Stimulated activated CD8-positive, alpha-beta memory T cell treated with anti-CD3 and anti-CD28 coated beads, Interleukin-12 subunit alpha, Interleukin-12 subunit beta, amount 100 ng/mL, for 1 hour (primary cell): ENCODE measurements at places on chromosomes 1 and 21.

DNA sequence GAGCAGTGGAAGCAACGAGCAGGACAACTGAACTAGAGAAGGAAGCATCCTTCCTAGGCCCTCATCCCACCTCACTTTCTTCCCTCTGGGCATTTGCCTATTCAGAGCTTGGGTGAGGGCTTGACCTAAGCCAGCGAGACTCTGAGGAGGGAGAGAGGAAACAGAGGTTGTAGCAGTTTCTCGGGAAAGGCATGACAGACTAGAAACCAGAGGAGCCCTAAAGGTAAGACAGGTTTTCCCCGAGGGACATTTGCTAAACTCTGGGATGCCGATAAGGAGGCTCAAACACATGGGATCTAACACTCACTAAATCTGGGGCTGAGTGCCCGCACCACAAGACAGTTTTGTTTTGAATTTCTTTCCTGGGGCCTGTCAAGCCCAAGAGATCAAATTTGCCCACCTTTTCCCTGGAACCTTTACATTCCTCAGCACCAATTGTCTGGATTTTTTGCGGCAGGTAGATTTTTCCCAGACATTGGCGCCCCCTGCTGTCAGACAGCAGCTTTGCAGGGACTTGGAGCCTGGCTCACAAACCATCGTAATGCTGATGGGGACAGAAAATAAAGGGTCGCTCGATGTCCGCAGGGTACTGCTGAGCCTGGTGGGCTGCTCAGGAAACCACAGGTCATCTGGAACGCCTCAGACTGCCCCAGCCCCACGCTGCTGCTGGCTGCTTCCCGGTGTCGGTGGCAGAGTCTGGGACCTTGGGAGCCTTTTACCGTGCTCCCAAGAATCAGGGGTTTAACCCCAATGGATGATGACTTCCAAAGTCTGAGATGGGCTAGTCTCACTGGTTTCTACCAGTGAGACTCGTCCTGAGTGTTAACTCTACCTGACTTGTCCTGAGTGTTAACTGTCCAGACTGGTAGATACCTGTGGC is 23.4 kb upstream of the TSPAN2 start:
- DNase-seq: peak; percentile 31

DNA sequence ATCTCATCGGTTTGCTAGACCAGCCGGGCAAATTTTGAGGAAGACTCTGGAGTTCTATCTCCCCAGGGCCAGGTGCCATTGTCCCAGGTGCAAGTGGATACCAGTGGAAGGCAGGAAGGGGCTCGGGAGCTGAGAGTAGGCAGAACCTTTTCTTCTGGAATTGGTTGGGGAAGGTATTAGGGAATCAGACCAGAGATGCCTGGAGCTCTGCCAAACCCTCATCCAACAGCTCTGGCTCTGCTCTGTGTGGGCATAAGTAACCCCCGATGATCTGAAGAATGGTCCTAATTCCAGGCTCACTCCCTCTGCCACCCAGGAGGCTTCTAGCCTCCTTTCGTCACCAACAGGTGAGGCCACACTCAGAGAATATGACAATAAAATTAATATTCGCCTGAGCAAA is 69.9 kb downstream of the PGBD5 start:
- no peak for DNase-seq

DNA sequence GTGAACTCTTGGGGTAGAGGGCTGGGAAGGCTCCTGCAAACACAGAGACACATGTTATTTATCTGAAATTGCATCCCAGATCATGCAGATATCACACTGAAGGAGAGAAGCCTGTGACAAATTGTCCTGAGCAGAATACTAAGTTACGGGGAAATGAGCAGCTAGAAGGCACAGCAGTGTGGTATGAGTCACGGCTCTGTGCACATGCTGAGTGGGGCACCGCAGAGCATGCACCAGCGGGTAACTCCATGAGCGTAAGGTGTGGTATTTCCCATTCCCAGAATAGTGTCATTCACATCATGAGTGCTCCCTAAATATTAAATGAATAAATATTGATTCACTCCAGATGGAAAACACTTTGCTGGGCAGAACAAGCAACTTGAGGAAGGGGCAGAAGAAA is 21.3 kb upstream of the FCRL2 start:
- DNase-seq: no peak

- DNase-seq: no peak
Observed at GRCh38 chr1:246110343-246111219, 396.5 kb downstream of the SMYD3 start.

GRCh38 chr21:25326181-25326580 is 281.1 kb downstream of the MRPL39 start:
- DNase-seq: no peak

DNA sequence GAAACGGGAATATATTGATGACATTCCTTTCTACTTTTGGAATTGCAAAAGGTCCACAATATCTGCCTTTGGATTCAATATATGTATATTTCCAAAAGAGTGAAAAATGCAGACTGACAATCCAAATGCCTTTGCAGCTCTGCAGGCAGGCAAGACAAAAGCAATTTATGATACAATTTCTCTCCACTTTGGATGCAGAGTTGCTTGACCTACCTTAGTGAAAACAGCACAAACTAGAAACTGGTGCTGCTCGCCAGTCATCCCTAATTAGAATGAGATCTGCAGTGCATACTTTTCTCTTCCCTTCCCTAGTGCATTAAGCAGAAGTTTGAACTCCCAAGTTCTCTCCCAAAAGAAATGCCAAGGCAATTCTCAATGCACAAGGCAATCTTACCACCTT is 56.8 kb downstream of the KIAA0319L start:
- no peak for DNase-seq

DNA sequence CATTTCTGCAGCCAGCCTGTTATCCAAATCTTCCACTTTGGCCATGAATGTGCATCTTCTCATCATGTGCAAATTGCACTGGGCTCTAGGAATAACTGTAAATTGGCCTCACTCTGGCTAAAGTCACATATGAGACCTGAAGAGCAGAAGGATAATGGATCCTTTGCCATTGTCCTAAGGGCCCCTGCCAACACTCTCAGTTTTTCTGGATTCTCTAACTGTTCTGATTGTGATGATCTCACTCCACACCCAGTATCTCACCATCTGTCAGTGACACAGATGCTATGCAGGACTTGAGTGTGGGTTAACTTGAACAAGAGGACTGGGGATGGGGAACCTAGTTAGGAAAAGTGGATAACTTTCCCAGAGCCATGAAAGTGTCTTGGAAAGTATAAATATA is 8.5 kb upstream of the FYB2 start:
- no peak for DNase-seq

- no peak for DNase-seq
Observed at GRCh38 chr21:25750085-25750484, 15.3 kb downstream of the GABPA start.

DNA sequence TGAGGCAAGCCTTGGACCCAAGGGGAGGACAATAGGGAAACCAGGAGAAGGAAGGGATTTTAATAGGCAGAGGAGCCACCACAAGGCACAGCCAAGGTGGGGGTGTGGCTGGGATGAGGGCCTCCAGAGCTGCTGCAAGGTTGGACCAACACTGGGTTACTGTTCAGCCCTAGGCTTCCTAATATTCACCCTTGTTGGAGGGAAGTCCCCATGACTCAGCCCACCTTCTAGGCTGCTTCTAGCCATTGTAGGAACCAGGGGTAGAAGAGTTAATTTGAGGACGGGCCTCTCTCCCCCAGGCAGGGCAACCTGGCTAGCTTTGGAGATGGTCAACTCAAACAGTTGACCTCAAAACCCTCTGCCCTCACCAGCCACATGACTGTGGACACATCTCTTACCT is 59.5 kb downstream of the KCNN3 start:
- DNase-seq: no peak

- DNase-seq: no peak
Observed at GRCh38 chr1:110262846-110263631, 52.9 kb downstream of the KCNC4 start.

DNA sequence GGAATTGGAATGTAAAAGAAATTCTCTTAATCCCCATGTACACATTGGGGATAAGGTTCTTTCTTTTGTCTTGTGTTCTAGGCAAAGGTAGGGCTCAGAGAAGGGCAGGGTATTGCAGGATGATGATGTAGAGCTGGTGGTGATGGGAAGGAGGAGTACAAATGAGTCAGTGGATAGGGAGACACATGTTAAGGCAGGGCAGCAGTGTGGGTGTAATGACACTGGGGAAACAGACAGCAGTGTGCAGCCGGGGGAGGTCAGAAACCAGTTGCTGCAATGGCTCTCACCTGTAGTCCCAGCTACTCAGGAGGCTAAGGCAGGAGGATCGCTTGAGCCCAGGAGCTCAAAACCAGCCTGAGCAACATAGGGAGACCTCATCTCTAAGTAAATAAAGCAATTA is 5.1 kb downstream of the NLRP3 start:
- DNase-seq: no peak

GRCh38 chr1:41891199-41891896 is 27.4 kb downstream of the HIVEP3 start:
- DNase-seq: peak; percentile 33

- no peak for DNase-seq
Observed at GRCh38 chr1:159168043-159168442, 3.4 kb upstream of the CADM3 start.

GRCh38 chr1:244394826-244395765 is 56.6 kb downstream of the ADSS2 start:
- no peak for DNase-seq

DNA sequence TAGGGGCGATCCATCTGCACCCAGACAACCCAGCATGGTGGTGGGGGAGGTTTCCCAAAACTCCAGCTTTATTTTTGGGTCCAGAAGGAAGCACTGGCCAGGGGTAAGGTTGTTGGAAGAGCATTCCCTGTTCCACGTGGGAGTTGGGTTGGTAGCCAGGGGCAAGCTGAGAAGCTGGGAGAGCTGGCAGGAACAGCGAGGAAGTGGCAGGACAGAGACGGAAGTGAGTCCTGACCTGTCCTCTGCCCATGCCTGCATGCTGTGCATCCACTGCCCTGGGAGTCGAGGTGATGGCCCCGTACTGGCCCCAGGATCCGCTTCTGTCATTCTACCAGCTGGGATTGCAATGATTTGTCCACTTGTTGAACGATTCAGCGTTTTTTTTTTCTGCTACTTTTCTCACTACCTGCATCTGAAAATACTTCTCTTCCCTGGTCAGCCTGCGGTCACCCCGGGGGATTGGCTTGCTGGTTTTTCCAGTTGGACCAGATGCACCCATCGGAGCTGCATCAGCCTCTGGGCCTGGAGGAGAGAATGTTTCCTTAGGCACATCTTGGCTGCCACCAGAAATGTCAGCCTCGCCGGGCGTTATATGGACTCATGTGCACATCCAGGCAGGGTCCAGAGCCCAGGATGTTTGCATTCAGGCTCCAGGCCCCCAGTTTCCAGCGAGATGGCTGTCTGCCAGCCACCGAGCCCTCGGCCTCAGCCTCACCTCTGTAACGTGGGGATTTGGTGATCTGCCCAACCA is 28.3 kb upstream of the TMPRSS2 start:
- no peak for DNase-seq

GRCh38 chr1:160006312-160006940 is 25.4 kb downstream of the PIGM start:
- DNase-seq: peak; percentile 43

DNA sequence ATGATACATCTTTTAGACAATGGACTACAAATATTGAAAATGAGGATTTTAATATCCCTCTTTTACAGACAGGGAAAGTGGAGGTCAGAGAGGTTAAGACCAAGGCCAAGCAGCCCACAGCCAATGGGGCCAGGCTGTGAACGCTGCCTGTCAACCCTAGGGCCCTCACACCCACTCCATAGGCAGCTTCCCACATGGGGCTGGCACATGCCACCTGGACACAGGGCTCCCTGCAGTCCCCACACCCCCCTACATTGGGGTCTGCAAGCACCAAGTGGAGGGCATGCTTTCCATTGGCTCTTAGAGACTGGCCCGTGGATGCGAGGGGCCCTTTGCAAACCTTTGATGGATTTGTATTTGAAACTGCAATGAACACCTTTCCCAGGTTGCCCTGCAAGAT is 348.5 kb upstream of the VAMP3 start:
- DNase-seq: no peak

DNA sequence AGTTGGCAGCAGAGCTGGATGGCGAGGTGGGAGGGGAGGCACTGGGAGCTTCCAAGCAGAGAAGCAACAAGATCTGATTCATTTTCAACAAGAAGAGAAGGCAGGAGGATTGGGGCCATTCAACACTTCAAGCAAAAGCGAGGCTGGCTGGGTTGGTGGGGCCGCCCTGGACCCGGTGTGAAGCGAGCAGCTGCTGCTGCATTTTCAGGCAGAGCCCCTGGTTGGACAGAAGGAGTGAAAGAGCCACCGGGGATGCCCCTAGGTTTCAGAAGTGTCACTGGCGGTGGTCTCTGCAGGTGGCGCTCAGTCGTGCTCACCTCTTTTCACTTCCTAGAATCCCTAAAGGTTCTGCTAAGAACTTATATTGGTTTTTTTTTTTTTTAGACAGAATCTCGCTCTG is 18.0 kb downstream of the SLC2A7 start:
- no peak for DNase-seq

- DNase-seq: no peak
Observed at GRCh38 chr21:16770266-16770665, 742.6 kb upstream of the CXADR start.

- no peak for DNase-seq
Observed at GRCh38 chr21:15825700-15826099, 95.9 kb downstream of the USP25 start.

DNA sequence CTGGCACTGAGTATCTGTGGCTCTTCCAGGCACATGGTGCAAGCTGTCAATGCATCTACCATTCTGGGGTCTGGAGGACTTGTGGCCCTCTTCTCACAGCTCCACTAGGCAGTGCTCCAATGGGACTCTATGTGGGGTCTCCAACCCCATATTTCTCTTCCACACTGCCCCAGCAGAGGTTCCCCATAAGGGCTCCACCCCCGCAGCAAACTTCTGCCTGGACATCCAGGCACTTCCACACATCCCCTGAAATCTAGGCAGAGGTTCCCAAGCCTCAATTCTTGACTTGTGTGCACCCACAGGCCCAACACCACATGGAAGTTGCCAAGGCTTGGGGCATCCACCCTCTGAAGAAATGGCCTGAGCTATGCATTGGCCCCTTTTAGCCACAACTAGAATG is 18.8 kb downstream of the ODF2L start:
- DNase-seq: no peak

GRCh38 chr1:67767103-67767782 is 66.0 kb downstream of the GNG12 start:
- DNase-seq: no peak

GRCh38 chr1:27346991-27347624 is 5.3 kb downstream of the SYTL1 start:
- no peak for DNase-seq

- no peak for DNase-seq
Observed at GRCh38 chr21:16709866-16710550, 802.8 kb upstream of the CXADR start.

- DNase-seq: peak; percentile 90
Observed at GRCh38 chr1:203326830-203327683, 21.7 kb downstream of the BTG2 start.
